ENCODE measurements at places on chromosomes 7 and 10.
A peak's percentile ranks its signal among the peaks of the same experiment; 100 is the strongest.

- no peak for DNase-seq
These were observed 179.4 kb downstream of the PIP4K2A start for GRCh38 chr10:22534849-22535604.

GRCh38 chr7:102253973-102254370, 32.7 kb upstream of the SH2B2 start:
- DNase-seq = no peak

DNA sequence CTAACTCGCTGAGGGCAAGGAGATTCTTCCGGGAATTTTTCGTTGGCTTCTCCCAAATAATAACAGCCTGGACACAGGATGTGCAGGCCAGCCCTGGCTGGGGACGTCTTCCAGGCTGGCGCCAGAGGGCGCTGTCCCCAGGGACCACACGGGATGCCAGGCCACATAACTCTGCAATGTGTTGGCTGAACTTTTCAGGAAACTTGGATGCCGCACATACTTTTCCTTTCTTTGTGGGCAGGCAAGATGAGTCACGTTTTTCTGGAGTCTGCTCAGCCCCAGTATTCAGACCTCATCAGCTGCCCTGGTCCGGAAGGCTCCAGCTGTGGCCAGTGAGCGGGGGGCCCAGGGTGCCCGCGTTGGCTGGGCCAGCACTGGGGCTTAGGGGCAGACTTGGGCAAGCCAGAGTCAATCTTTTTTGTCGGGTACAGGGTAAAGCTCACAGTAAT, 122.7 kb downstream of the PRKAG2 start:
- DNase-seq = peak; percentile 99

DNA sequence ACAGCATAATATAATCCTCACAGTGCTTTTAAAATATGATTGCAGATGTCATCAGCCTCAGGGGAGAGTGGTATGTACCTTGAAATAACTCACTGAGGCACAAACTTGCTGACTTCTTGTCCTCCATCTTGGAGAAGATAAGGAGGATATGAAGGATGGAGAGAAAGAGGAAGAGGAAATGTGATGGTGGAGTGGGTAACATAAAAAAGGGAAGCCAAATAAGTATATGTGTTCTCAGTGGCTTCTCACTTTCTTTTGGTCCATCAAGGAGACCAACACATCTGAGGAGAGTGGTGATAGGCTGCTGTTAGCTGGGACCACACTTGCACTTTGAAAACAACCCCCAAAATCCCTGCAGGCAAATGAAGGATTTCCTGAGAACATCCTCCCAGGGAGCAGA, 21.6 kb upstream of the ZNF37A start:
- DNase-seq = no peak

DNA sequence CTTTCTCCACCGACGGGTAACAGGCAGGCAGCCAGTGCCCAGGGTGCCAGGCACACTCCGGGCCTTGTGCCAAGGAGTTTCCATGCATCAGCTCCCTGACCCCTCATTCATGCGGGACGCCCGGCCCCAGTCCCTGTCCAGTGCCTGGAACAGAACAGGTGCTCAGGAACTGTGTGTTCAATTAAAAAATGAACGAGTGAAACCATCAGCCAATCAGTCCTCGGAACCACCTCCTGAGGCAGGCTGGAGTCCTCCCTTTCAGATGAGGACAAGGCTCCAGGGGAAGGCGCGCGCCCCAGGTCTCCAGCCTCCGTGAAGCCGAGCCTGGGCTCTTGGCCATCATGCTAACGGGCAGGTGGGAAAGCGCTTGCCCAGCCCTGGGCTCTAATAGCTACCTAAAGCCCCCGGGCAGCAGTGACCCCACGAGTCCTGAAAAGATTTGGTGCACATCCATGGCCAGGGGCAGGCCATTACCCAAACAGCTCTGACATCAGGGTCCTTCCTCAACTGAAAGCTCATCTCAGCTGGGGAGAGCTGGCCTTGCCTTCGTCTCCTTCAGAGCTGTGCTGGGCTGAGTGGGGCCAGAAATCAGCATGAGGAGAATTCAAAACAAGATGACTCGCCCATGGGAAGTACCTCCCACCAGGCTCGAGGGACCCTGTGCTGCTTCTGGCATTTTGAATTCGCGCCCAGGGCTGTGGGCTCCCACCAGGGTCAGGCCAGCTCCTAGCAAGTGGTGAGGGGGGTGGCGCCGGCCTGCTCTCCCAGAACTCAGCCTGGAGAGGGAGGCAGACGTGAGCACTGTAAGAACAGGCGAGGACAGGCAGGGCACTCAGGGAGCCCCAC, 200.5 kb downstream of the MAD1L1 start:
- peak; percentile 55 for DNase-seq

DNA sequence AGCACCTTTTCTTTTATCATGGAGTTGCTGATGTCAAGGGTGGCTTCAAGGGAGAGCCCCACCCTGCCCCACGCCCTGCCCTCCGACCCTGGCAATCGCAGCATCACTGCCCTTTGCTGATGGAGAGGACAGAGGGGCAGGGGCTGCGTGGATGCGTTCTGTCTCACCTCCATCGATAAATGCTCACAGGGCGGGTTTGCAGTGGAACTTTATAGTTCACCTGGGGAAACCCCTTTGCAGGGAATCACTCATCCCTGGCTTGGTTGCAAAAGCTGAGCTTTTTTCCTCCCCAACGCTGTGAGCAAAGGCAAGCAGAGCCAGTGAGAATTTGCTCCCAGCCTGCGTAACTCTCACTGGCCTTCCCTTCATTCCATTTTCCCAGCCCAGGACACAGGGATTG, 176.8 kb downstream of the WDR37 start:
- no peak for DNase-seq

DNA sequence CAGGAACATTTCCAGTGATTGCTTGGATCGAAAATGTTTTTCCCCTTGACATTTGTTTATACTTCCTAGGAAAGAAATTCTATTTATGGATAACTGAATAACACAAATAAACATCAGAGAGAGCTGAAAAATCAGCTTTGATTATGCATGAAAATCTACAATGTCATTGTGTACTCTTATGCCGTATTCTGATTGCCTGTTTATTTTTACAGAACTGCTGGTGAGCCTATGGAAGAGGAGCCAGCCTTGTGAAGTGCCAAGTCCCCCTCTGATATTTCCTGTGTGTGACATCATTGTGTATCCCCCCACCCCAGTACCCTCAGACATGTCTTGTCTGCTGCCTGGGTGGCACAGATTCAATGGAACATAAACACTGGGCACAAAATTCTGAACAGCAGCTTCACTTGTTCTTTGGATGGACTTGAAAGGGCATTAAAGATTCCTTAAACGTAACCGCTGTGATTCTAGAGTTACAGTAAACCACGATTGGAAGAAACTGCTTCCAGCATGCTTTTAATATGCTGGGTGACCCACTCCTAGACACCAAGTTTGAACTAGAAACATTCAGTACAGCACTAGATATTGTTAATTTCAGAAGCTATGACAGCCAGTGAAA, 121.5 kb downstream of the TWIST1 start:
- no peak for DNase-seq

- DNase-seq = no peak
These were observed 244.3 kb downstream of the PRKG1 start for GRCh38 chr10:51318399-51319172.

DNA sequence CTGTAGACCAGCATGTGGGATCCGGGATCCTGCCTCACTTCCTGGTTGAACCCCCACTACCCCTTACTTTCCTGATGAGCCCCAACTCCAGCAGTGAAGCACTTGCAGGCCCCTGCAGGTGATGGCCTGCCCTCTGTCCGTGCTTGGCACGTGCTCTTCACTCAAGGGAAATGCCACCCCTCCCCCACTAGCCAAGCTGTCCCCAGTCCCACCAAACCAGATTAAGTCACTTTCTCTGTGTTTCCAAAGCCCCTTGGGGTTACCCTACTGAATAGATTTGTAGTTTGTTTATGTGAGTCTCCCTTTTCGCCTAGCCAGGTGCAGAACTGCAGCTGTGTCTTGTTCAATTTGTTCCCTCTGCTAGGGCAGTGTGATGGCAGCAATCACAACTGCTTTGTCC, 121.7 kb downstream of the WDFY4 start:
- no peak for DNase-seq

- DNase-seq = no peak
These were observed 130.5 kb upstream of the DGKB start for GRCh38 chr7:15033039-15033438.

- DNase-seq = no peak
These were observed 69.4 kb downstream of the PTPRE start for GRCh38 chr10:127976286-127976685.

- DNase-seq = peak; percentile 15
These were observed 103.2 kb upstream of the TMEM106B start for GRCh38 chr7:12107841-12108254.
